ENCODE measurements at places on chromosomes 5 and 9.

DNA sequence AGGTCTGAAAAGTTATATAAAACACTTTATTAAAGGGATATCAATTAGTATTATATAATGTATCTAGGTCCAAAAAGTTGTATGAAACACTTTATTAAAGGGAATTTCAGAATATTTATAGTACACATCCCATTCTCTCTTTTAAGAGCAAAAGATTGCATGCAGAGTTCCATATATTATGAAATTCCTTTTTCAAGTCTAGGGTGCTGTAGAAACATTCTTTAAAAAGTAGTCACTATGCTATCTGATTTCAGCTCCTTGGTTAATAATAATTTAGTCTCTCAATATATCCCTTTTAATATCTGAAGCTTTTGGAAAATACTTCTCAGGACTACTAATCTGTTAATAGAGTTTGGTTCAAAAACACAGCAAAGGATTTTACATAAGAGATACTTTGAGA lies 1496.1 kb upstream of the C9orf72 start:
- DNase-seq = no peak

GRCh38 chr5:43648499-43649124 lies 45.6 kb downstream of the NNT start:
- DNase-seq = no peak

- DNase-seq = no peak
These were observed 17.1 kb upstream of the ADAMTS2 start for GRCh38 chr5:179362355-179362754.

DNA sequence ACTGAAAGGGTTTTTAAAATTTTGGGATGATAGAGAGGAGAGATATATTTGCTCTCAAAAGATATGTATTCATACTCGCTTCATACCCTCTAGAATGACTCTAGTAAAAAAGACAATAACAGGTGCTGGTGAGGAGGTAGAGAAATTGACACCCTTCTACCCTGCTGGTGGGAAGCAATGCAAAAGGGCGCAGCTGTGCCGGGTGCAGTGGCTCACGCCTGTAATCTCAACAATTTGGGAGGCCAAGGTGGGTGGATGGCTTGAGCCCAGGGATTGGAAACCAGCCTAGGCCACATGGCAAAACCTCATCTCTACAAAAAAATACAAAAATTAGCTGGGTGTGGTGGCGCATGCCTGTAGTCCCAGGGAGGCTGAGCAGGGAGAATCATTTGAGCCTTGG lies 33.9 kb upstream of the NXNL2 start:
- no peak for DNase-seq

- no peak for DNase-seq
These were observed 12.3 kb downstream of the PAPPA start for GRCh38 chr9:116165912-116166311.

GRCh38 chr9:7963026-7963425 lies 163.4 kb upstream of the DMAC1 start:
- no peak for DNase-seq

DNA sequence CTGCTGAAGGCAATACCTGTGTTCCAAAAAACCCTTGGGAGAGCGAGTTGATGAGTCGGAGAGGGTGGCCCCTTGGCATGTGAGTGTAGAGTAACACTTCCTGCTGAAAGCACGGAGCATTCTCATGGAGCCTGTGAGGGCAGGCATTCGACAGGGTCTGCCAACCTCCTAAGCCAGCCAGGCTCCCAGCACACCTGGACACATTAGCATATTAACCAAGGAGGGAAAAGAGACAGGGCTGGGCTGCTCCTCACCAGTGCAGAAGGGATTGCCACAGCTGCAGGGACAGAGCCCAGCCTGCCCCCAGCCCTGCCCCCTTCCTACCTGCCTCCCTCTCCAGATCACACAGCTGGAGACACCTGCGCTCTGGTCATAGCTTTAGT lies 46.4 kb upstream of the SEMA4D start:
- no peak for DNase-seq

GRCh38 chr5:52864371-52864770 lies 76.7 kb downstream of the ITGA1 start:
- DNase-seq = no peak

DNA sequence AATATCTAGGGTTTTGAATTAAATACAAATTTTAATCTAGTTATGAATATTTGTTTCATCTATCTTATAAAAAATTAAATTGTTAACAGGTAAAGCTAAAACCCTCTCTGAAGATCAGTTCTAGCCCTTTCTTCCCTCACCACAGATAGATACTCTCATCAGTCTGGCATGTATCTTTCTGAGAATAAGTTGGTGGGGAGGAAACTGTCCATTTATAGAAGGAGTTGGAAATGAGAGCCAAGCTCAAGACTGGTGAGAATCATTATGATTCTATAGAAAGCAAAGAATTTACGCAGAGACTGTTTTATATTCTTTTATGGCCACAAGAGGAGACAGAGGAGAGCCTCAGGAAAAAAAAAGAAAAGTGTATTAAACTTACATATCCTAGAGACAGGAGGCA lies 59.0 kb downstream of the STARD4 start:
- no peak for DNase-seq

GRCh38 chr9:129702589-129703520 lies 37.4 kb downstream of the PRRX2 start:
- peak; percentile 23 for DNase-seq

DNA sequence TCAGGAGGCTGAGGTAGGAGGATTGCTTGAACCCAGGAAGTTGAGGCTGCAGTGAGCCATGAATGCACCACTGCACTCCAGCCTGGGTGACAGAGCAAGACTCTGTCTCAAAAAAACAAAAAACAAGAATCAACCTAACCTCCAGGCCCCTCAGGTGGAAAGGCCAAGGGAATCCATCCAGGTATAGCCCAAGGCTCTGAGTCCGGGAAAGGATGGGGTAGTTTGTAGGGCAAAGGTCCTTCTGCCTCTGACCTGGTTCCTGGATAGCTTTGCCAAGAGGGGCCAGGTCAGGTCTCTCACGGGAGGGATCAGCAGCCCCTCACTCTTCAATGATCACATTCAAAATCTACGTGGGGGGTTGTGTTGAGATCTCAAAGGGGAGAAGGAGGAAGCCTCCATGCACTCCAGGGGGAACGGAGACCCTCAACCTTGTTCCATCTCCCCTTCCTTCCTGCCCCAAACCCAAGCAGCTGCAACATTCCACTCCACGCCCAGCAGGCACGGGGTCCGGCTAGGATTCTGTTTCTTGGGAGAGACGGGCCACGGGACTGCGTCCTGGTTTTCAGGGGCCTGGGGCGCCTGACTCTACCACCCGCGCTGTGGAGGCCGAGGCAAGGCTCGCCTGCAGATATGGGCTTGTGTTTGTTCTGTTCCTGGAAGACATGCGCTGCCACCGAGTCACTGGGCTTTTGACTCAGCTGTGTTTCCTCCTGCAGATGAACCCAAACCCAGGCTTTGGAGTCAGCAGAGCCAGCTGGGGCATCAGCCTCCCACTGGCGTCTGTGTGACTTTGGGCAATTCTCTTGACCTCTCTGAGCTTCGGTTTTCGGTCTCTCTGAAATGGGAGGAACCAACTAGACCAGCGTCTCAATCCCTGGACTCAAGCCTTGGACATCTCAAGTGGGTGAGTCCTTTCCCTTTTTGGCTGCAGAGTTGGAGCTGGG lies 35.5 kb downstream of the PLPP7 start:
- no peak for DNase-seq

DNA sequence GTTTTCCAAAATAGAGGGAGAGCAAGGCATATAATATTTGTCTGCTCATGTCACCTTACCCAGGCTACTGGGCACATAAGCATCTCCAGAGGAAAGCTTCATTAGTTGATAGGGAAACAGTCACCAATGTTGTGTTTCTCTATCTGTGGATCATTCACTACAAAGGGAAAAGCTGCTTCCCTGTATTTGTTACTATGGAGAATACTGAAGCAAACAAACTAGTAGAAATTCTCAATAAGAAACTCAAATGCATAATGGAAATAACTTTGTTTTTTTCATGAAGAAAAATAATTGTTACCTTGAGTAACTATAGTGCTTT lies 138.2 kb downstream of the PCSK1 start:
- no peak for DNase-seq

DNA sequence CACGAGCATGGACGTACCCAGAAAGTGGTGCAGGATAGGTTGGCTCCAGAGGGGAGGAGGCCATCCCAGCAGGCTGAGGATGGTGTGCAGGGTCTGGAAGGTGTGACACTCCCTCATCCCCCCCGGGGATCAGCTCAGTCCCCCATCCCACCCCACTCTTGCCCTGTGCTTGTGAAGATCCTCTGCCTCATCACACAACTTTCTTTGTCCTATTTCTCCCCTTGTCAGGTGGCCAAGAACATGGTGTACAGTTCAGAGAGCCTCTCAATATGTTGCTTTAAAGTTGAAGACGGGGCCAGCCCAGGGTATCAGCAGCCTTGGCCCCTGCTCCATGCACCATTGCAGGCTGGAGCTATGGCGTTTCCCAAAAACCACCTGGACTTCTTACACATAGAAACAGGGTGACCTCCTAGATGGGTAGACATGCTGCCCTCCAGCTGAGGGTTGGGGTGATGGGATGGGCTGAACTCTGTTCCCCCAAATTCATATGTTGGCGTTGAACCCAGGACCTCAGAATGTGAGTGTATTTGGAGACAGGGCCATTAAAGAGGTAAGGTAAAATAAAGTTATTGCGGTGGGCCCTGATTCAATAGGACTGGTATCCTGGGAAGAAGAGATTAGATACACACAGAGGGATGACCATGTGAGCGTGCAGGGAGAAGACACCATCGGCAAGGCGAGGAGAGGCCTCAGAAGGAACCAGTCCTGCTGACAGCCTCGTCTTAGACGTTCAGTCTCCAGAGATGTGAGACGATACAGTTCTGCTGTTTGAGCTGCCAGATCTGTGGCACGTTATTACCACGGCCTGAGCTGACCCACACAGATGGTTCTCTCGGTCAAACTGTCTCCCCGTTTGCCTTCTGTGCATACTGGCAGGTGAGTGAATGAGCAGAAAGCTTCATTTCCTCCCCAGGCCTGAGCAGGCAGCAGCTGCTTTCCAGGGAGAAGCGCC lies 272.5 kb downstream of the GADD45G start:
- no peak for DNase-seq

GRCh38 chr5:89723907-89724306 lies 685.6 kb downstream of the CETN3 start:
- DNase-seq = no peak

DNA sequence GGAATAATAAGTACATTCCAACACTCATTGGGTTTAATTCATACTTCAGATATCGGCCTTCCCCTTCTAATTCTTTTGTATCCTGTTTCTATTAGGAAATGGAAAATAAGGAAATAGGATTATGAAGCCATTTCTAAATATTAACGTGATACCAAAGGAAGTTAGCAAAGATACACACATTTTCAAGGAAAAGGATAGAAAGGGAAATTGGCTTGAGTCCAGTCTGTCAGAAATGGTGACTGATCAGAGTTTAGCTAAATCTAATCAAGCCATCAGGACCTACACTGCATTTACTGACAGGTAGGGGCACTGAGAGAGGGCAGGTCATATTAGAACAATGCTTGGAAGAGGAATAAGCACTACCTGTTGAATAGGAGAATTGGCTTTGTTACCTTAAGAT lies 3.1 kb downstream of the TRPM3 start:
- DNase-seq = no peak

GRCh38 chr9:36728651-36729520 lies 156.2 kb downstream of the MELK start:
- peak; percentile 52 for DNase-seq

GRCh38 chr5:178432421-178433272 lies 157.5 kb downstream of the COL23A1 start:
- no peak for DNase-seq

GRCh38 chr9:79977074-79977435 lies 405.3 kb downstream of the TLE4 start:
- DNase-seq = no peak

DNA sequence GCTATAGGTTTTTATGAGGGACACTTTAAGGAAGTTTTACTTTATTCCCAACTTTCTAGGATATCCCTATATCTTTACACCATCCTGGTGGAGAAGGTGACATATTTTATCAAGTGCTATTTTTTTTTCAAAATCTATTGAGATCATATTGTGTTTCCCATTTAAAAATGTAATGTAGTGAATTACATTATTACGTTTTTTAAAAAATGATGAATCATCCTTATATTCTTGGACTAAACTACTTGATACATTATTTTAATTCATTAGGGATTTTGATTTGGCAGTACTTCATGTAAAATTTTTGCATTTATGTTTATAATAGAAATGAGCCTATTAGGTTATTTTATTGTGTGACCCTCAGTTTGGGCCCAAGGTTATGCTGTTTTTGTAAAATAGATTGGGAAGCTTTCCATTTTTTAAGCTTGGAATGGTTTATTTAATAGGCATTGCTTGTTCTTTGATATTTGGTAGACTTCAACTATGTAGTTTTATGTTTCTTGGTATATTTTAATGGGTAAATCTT lies 4.1 kb downstream of the TMEM38B start:
- DNase-seq = no peak

- DNase-seq = no peak
These were observed 705 bp downstream of the SEPTIN8 start for GRCh38 chr5:132776131-132776937.

- DNase-seq = no peak
These were observed 169.6 kb downstream of the SLC12A2 start for GRCh38 chr5:128253161-128253560.

GRCh38 chr5:4990462-4990861 lies 149.7 kb upstream of the ADAMTS16 start:
- no peak for DNase-seq

GRCh38 chr9:130500340-130501180 lies 55.8 kb downstream of the ASS1 start:
- no peak for DNase-seq

DNA sequence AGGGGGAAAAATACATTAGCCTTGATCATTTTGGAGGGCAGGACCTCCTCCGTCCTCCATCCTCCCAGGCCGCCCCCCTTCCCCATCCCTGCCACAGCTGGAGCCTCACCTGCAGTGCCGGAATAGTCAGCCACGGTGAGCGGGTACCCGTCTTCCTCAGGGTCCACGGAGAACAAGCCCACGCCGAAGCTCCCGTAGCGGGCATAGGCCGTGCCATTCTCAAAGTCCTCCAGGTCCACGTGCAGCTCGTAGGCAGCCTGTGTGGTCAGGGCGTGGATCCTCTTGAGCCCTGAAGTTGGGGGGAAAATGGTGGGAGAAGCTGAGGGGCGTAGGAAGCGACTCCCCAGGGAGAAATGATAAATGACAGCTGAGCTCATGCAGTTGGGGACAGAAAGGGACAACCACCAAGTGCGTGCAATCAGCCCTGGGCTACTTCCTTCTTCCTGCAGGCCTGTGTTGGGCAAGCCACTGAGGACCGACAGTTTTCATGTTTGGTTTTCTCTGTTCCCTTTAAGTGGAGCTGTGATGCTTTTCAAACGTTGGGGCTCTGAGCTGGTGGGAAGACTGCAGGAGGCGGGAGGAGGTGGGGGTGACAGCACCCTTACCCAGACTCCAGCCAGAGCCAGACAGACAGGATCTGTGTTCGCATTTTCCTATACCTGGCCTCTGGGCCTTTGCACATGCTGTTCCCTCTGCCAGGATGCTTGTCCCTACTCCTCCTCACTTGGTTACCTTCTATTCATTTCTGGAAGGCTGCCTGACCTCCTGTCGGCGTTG lies 8.7 kb upstream of the QRFP start:
- DNase-seq = no peak

DNA sequence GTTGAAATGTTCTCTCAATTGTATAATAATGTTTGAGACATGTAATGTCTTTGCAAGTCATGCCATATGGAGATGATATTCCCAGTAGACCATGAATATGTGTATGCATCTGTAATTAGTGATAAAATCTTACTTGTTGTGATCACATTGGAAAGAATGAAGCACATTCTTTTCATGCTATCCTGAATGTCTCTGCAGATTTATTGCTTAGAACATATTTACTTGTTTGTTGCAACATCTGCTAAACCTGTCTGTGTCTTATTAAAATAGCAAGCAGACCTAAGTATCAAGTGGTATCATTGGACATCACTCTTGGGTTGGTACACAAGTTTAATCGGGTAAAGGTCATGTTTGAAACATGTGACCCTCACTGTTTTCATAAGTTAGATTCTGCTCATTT lies 265.5 kb upstream of the CD180 start:
- no peak for DNase-seq
